ENCODE measurements at places on chromosomes 11 and 22. TPM values are rescaled to one million over a fixed set of nuclear protein-coding genes. Genes with fewer than 3 reads are reported as not detected.

LIF gene
- 0.19 TPM for total RNA-seq

LARGE2 gene
- total RNA-seq = not detected

OR52E8 gene
- total RNA-seq = not detected

SAA1 gene
- total RNA-seq = 3.3 TPM

NTM gene
- 6.3 TPM for total RNA-seq

KLHDC7B gene
- total RNA-seq = not detected

CCDC15 gene
- 0.71 TPM for total RNA-seq

HTR3A gene
- 0.42 TPM for total RNA-seq

GAB4 gene
- not detected for total RNA-seq

CBLIF gene
- not detected for total RNA-seq

CHRM1 gene
- total RNA-seq = not detected

FJX1 gene
- total RNA-seq = 18.1 TPM

OR5B12 gene
- not detected for total RNA-seq

OAF gene
- total RNA-seq = 30.7 TPM

CUL5 gene
- 28.1 TPM for total RNA-seq

TEX54 gene
- total RNA-seq = not detected

C11orf16 gene
- not detected for total RNA-seq

FXYD2 gene
- 0.52 TPM for total RNA-seq

MS4A6E gene
- not detected for total RNA-seq

DRAP1 gene
- total RNA-seq = 122 TPM

STARD10 gene
- total RNA-seq = 46.6 TPM

DDTL gene
- total RNA-seq = 0.91 TPM

MUC5AC gene
- under 0.01 TPM for total RNA-seq

MAPK11 gene
- total RNA-seq = 3.7 TPM

TMEM218 gene
- total RNA-seq = 20.4 TPM

OLFML1 gene
- 7.9 TPM for total RNA-seq

ESAM gene
- total RNA-seq = 48.9 TPM

METTL15 gene
- 9.5 TPM for total RNA-seq

SHANK2 gene
- 10.8 TPM for total RNA-seq
